ENCODE measurements at places on chromosomes 12 and 14.
A peak's percentile ranks its signal among the peaks of the same experiment; 100 is the strongest.

GRCh38 chr14:64200170-64200569 lies 94.0 kb downstream of the ESR2 start:
- no peak for DNase-seq

DNA sequence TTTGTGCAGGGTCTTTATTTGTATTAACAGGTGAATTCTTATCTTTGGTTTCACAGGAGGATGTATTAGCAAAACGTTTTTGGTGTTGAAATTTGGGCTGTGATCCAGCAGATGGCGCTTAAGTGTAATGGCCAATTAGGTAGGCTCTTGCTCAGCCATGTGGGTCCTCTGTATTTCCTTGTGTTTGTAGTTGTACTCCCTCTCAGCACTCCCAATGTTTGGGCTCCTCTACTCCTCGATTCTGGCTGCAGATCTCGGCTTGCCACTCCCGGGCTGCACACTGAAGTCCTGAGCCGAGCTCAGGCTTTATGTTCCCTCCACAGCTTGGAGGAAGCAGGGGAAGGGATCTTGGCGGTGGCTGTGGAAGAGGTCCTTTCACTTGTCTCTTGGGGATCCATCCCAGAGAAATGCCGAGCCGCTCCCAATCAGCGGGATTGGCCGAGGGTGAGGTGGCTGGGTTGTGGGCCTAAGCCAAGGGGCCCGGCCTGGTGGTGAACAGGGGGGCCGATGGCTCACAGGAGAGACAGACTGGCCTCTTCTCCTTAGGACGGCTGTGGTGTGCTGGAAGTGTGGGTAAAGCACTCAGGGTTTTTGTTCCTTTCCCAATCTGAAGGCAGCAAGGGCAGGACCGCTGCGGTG lies 133.7 kb downstream of the AEBP2 start:
- DNase-seq: no peak

GRCh38 chr12:110444455-110444854 lies 5.7 kb downstream of the ARPC3 start:
- DNase-seq: no peak

DNA sequence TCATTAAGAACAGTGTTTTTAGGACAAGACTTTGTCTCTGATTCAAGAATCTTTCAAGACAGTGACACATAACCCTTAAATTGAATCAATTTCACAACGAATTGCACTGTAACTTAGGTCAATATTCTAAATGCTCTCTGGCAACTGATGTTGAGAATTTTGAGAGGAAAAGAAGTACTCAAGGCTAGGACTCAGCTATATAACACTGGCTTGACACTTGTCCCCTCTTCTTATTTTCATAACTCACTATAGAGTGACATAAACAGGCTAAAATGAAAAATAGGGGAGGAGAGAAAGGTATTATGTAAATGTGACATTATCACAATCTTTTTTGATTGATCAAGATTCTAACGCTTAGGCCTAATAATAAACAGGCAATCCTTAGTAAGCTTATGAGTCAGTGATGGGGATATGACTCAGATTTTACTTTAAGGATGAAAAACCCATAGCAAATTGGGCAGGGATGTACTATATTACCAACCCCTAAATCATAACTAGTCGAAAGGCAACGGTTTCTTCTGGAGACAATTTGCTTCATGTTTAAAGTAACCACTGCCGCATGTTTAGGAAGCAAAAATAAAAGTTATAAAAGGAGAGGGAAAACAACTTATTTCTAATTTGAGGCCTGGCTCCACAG lies 10.9 kb downstream of the BTG1 start:
- no peak for DNase-seq

GRCh38 chr14:73842851-73843250 lies 8.8 kb upstream of the PTGR2 start:
- DNase-seq: no peak

- DNase-seq: peak; percentile 68
These were observed 3.7 kb downstream of the REM2 start for GRCh38 chr14:22886500-22887259.

DNA sequence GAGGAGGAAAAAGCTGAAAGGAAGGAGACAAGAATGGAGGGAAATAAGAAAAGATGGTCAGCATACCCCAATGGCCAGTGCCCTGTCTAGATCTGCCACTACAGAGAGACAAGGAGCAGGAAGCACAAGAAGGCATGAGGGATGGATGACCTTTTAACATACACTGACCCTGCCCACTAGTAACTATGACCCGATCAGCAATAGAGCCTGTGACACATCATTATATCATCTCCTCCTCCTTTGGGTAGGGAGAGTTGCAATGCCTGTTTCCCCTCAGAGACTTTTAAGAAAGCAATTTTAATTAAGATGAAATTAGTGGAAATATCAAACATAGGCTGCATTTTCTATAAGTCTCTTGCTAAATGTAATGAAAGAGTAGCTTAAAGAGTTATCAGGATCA lies 4.7 kb upstream of the SLC2A13 start:
- no peak for DNase-seq

DNA sequence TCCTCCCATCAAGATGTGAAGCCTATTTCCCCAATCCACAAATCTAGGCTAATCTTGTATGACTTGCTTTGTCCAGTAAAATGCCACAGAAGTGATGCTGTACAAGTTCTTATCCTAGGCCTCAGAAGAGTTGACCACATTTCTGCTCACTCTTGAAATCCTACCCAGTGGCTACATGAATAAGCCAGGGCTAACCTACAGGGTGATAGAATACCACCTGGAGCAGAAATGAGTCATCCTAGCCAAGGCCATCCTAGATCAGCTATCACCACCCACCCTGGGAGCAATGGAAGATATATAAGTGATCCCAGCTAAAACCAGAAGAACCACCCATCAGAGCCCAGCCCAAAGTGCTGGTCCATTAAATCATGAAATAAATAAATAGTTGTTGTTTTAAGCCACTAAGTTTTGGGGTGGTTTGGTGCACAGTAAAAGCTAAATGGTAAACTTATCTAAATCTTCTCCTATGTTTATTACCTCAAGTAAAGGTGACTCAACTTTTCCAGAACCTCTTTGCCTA lies 105.1 kb downstream of the RPS29 start:
- DNase-seq: no peak

GRCh38 chr14:44770201-44770600 lies 191.5 kb downstream of the KLHL28 start:
- DNase-seq: no peak

DNA sequence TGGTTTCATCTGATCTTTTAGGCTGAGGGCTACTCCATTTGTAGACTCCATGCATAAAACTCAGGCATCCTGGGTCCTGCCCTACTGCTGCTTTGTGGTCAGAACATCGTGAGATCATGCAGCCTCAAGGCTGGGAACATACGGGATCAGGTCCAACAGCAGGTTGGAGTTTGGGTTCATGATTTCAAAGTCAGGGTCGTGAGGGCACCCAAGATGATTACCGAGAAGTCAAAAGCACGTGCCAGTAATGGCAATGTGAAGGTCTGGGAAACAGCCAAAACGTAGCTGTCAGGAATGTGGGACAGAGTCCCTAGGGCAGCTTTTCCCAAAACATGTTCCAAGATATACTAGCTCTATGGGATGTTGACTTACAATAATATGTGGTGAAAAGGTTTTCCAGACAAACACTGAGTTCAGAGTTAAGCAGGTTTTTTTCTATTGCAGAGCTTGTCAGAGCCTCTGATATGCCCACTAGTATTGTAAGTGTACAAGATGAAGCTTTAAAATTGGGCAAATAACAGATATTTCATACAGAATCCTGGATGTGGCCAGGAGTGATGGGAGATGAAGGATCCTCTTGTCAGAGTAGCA lies 130.3 kb upstream of the DNM1L start:
- DNase-seq: no peak

- no peak for DNase-seq
These were observed 26.4 kb downstream of the SIX1 start for GRCh38 chr14:60622917-60623257.

DNA sequence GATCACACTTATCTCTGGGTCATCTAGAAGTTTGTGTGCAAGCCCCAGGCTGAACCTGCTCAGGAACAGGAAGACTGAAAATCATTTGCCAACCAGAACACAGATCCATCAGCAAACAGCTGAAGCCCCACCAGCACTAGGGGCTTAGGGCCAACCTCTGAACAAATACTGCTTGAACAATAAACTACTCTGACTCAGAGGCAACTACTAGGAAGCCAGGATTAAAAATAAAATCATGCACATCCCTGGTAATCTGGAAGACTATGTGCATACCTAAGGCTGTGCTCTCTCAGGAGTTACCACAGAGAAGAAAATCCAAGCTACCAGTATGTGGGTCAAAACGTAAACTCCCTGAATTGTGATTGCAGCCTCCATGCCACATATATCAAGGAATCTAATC lies 15.9 kb downstream of the GALNT8 start:
- DNase-seq: no peak

GRCh38 chr12:66963901-66964300 lies 285.0 kb upstream of the GRIP1 start:
- no peak for DNase-seq

Data from progenitor cell of endocrine pancreas (in vitro differentiated cells).